Thoracic aorta (tissue), 2 donors: ENCODE measurements at places on chromosomes 2 and 18. TPM values are rescaled to one million over a fixed set of nuclear protein-coding genes. Genes with fewer than 3 reads are reported as not detected.

Gene TMEM163
- total RNA-seq: 0.14 TPM

Gene AQP12A
- total RNA-seq: not detected

Gene POTEC
- total RNA-seq: not detected

Gene SAG
- not detected for total RNA-seq

Gene MYCN
- 0.21 TPM for total RNA-seq

Gene IGFBP2
- total RNA-seq: 608 TPM

Gene TRIM43
- not detected for total RNA-seq

Gene CHRNG
- not detected for total RNA-seq

Gene PCARE
- not detected for total RNA-seq

Gene RUFY4
- 0.68 TPM for total RNA-seq

Gene MEP1B
- not detected for total RNA-seq

Gene CCDC121
- total RNA-seq: 2.5 TPM

Gene RFTN2
- total RNA-seq: 9.3 TPM

Gene SLC35F5
- total RNA-seq: 86.2 TPM

Gene CLEC4F
- total RNA-seq: not detected

Gene DOK6
- 2.0 TPM for total RNA-seq

Gene RPIA
- 4.1 TPM for total RNA-seq

Gene TEX261
- total RNA-seq: 35.9 TPM

Gene FSHR
- not detected for total RNA-seq

Gene DSG2
- 0.81 TPM for total RNA-seq

Gene CPLX4
- total RNA-seq: not detected

Gene DSC3
- 3.0 TPM for total RNA-seq

Gene CYB5A
- 121 TPM for total RNA-seq

Gene MSTN
- 1.3 TPM for total RNA-seq

Gene AUP1
- total RNA-seq: 113 TPM

Gene LYG2
- not detected for total RNA-seq

Gene OTOS
- total RNA-seq: not detected

Gene UGT1A7
- total RNA-seq: not detected

Gene ADCY3
- 78.9 TPM for total RNA-seq

Gene RIT2
- not detected for total RNA-seq

Gene FOXI3
- not detected for total RNA-seq

Gene ZNF532
- total RNA-seq: 133 TPM
